ENCODE measurements at places on chromosomes 3 and 15.

DNA sequence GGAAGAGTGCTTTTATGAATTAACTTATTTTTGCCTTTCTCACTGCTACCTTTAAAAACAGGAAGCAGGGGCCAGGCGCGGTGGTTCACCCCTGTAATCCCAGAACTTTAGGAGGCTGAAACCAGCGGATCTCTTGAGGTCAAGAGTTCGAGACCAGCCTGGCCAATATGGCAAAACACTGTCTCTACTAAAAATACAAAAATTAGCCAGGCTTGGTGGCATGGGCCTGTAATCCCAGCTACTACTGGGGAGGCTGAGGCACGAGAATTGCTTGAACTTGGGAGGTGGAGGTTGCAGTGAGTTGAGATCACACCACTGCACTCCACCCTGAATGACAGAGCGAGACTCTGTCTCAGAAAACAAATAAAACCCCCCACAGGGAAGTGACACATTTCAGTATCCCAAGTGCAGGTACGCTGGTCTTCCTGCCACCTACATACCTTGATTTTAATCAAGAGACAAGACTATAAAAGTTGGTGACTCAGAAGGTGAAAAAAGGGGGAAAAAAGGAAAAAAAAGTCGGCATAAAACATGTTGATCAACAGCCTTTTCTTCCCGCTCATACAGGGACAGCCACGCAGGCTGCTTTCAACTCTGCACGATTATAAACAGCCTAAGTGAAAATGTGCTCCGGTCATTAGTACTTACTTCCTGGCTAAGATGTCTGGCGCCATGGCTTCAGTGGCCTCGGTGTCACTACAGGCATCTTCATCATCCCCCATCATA is 18.8 kb downstream of the PPP1R2 start:
- DNase-seq: no peak

- no peak for DNase-seq
These were observed 524.1 kb upstream of the CFAP20DC start for GRCh38 chr3:59573911-59574310.

- DNase-seq: no peak
These were observed 79.3 kb downstream of the TNIK start for GRCh38 chr3:171380711-171381425.

- no peak for DNase-seq
These were observed 512.6 kb downstream of the PLOD2 start for GRCh38 chr3:145648396-145648795.

DNA sequence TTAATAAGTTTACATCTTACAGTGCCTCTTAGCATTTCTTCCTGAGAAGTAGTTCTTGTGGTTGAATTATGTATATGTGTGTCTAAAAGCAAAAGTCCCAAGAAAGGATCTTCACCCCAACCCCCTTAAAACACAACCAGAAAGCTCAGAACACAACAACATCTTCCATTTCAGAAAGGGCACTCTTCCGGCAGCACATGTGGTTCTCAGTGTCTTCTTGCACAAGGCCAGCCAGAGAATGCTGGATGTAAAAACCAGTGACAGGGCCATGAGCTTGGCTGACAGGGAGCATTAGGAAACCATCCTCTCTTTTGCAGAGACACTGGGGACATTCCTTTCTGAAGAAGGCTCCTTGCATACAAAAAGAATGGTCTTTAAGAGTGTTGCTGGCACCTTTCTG is 45.0 kb downstream of the EEFSEC start:
- DNase-seq: no peak

DNA sequence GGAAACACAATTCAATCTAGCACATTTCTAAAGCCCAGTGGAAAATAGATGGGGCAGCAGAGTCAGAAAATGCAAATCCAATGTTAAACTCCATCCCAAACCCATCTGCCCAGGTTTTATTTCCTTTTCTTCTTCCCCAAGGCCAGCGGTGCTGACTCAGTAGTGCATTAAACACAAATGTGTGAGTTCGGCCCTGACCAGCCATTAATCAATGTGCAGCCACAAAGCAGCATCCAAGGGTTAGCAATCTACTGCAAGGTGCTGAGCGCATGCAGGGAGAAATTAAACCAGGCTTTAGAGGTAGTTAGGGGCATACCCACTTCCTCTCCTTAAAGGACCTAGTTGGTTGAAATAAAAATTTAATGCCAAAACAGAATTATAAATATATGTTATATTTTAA is 583.3 kb upstream of the PPP2R3A start:
- DNase-seq: no peak

DNA sequence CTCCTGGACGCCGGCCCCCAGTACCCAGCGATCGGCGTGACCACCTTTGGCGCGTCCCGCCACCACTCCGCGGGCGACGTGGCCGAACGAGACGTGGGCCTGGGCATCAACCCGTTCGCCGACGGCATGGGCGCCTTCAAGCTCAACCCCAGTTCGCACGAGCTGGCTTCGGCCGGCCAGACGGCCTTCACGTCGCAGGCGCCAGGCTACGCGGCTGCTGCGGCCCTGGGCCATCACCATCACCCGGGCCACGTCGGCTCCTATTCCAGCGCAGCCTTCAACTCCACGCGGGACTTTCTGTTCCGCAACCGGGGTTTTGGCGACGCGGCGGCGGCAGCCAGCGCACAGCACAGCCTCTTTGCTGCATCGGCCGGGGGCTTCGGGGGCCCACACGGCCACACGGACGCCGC is 956 bp downstream of the ZIC1 start:
- no peak for DNase-seq

DNA sequence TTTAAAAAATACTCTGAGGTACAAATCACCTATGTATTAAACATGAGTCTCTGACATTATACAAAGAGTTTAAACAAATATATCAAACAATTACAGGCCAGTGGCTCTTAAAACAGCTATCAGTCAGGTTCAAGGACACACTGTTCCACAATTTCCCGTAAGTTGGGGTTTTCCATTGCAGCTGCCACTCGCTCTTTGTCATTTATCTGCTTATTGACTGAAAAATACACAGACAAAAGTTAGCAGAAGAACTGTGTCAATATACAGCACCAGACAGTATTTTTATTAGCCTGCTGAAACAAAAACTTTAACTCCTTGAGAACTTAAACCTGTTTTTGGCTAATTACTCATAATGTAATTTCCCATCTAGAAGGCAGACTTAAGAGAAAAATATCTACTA is 20.8 kb downstream of the CIAO2A start:
- no peak for DNase-seq

DNA sequence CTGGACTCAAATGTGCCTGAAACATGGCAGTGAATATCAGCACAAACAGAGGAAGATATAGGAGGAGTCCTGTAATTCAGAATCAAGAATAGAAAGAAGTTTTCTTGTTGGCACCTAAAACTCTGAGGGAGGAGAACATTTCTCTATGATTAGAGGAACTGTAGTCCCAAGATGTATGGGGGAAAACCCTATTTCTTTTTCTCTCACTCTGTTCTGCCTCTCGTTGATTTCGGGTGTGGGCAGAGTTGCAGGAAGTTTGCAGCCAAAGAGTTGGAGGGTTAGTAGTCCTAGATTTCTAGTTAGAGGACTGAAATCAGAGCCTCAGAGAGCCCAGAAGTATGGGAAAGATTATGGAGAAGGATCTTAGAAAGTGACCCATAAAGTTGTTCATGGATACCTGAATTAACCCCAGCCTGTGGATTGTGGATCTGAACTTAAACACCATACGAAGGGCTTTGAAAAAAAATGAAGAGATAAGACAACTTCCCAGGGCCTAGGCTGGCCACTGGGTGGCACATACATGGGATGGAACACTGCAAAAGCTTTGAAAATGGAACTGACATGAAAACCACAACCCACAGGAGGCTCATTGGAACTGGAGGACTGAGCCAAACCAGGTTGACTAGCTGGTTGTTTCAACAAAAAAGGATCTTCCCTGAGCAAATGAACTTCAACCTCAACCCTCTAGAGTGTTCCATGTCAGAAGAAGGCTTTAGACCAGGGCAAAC is 34.6 kb downstream of the FMN1 start:
- DNase-seq: no peak

GRCh38 chr15:71562251-71562650 is 248.1 kb upstream of the NR2E3 start:
- no peak for DNase-seq

- DNase-seq: no peak
These were observed 39.6 kb upstream of the FAM98B start for GRCh38 chr15:38414357-38414756.

DNA sequence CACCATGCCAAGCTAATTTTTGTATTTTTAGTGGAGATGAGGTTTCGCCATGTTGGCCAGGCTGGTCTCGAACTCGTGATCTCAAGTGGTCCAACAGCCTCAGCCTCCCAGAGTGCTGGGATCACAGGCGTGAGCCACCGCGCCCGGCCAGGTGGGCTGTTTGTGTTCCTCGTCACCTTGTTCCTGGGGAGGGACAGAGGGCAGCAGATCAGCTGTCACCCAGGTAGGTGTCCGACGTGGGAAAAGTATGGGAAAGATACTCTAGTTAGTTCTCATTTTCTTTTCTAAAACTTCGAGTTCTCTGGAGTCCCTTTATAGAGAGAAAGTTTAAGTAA is 28.7 kb upstream of the SACM1L start:
- DNase-seq: no peak

DNA sequence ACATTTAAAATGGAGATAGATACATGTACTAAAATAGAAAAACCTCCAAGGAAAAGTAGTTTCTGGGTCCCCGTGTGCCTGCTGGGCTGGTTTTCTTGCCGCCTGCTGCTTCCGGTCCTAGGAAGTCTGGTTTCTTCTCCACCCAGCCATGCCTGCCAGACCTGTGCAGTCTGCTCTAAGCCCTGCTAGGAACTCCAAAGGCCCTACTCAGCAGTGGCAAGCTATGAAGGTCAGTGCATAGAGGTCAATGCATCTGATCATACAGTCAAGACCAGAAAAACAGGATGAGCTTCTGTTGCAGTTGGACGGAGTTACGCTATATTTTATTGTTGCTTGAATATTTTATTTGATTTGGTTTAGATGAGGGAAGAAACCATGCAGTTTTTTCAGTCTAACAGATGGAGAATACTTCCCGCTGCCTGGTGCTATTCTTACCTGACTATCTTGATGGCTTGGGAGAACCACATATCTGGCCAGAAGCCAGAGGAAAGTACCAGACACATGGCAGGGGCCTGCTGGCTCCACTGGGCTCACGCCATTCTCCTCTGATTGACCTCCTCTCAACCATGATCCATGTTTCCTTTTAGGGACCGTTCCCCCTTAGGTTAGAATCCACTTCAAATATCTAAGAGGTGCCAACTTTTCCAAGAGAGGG is 226.8 kb upstream of the ST8SIA2 start:
- DNase-seq: no peak

- no peak for DNase-seq
These were observed 21.5 kb downstream of the PLD1 start for GRCh38 chr3:171788546-171789351.

- no peak for DNase-seq
These were observed 13.3 kb downstream of the ITGA11 start for GRCh38 chr15:68418611-68419161.

DNA sequence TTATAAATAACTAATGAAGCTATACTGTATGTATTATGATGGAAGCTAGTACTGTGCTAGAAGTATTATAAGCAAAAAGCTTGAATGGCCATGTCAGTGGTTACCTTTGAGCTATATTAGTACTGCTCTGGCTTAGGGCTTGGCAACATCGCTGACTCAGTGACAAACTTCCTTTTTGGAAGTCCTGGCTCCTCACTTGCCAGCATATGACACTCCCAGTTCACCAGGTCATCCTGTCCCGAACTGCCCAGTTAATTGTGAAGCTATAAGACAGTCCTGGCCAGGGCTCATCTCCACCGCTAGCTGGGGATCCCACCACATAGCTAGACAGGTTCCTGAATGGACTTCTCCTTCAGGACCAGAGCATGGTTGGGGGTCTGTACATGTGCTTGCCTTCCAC is 31.9 kb downstream of the RAB8B start:
- DNase-seq: no peak

DNA sequence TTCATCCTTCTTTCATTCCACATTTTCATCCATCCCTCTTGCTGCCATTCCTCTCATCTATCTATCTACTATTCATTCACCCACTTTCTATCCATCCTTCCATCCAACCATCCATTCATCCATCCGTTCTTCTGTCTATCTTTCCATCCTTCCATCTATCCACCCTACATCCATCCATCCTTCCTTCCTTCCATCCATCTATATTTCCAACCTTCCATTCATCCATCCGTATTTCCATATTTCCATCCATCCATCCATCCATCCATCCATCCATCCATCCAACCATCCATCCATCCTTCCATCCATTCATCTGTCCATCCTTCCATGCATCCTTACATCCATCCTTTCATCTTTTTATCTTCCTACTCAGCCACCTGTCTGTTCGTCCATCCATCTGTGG is 14.0 kb downstream of the SLC6A20 start:
- no peak for DNase-seq

DNA sequence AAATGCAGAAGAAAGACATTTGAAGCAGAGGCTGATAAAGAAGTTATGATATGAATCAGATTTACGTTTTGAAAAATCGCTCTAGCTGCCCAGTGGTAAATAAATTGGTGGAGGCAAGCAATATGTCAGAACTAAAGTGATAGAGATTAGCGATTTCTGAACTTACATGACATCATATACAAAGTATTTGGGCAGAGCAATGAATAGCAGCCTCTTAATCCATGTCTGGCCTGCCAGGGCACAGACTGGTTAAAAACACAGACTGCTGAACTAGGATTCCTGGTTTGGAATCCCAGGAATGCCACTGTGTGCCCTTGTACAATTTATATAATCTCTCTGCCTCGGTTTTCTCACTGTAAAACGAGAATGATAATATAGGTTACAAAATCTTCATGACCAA is 243.1 kb upstream of the SETMAR start:
- DNase-seq: no peak

DNA sequence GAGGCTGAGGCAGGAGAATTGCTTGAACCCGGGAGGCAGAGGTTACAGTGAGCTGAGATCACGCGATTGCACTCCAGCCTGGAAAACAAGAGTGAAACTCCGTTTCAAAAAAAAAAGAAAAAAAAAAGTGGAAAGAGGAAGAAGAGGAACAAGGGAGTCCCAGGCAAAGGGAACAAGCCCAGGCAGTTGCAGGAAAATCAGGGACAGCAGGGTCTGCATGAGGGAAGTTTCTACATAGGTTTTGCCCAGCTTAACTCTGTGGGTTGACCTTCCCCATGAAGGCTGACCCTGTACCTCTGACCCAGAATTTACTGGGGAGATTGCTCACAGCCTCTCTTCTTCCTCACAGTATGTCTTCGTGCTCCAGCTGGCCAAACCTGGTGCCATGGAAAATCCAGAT is 12.3 kb downstream of the RBP1 start:
- DNase-seq: no peak

GRCh38 chr15:92146511-92147150 is 247.1 kb upstream of the ST8SIA2 start:
- no peak for DNase-seq

- DNase-seq: no peak
These were observed 166.2 kb downstream of the ADAMTS17 start for GRCh38 chr15:100175406-100176114.

GRCh38 chr15:41928637-41929620 is 35.1 kb upstream of the SPTBN5 start:
- no peak for DNase-seq

DNA sequence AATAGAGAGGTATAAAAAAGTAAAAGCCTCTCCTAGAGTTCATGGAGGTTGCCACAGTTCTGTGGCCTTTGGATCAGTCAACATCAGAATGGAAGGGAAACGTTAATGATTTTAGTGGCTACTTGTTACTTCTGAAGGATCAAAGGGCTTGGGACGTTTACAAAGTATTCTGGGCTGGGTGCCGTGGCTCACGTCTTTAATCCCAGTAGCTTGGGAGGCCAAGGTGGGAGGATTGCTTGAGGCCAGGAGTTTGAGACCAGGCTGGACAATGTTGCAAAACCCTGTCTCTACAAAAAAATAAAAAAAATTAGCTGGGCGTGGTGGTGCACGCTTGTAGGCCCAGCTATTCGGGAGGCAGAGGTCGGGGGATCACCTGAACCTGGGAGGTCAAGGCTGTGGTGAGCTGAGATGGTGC is 44.6 kb downstream of the FNDC3B start:
- no peak for DNase-seq

Measured in activated gamma-delta T cell treated with Interleukin-2 at 50 U/mL for 16 hours (primary cell).